ENCODE measurements at places on chromosomes 11 and 22.
A peak's percentile ranks its signal among the peaks of the same experiment; 100 is the strongest.

DNA sequence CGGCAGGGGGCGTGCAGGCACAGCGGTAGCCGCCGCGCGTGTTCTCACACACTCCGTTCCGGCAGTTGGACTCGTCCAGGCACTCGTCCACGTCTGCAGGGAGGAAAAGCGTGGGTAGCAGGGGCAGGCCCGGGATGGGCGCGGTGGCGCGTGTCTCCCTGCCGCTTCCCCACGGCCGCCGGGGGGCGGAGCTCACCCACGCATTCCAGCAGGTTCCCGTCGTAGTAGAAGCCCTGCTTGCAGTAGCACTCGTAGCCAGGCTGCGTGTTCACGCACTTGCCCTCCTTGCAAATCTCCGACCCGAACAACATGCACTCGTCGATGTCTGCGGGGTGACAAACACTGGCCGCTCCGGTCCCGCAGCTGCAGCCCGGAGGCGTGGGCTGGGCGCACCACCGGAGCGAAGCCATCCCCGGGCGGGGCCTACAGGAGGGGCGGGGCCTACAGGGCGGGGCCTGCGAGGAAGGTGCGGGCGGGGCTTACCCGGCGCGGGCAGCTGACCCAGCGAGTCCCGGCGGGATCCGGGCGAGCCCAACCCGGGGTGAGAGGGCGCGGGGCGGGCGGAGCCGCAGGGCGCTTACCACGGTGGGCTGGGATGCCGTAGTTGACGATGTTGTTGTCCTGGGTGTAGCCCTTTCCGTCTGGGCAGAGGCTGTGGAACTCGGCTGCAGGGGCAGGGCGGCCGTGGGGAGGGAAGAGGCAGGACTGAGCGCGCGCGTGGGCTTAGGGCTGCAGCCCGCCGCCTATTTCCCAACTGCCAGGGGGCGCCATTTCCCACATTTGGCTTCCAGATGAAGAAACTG lies 15.6 kb downstream of the SCYL1 start:
- peak; percentile 80 for DNase-seq

- no peak for DNase-seq
These were observed 13.9 kb downstream of the CRTAM start for GRCh38 chr11:122852074-122852795.

DNA sequence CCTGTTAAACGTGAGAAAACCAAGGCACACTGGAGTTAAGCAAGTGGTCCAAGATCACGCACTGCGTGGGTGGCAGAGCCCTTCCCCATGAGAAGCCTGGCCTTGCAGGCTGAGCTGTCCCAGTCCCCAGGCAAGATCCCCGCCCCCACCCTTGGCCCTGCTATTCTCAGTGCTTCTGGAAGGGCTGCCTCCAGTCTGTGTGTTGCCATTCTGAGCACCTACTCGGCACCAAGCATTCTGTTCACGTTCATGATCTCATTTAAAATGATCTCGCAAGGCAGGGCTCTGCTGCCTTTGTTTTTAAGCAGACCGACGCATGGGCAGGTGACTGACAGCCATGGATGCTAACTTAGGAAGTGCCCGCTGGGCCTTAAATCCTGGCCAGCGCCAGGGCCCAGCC lies 62.8 kb downstream of the PHF21B start:
- DNase-seq: no peak

GRCh38 chr22:41260871-41261270 lies 20.1 kb upstream of the CHADL start:
- DNase-seq: no peak

DNA sequence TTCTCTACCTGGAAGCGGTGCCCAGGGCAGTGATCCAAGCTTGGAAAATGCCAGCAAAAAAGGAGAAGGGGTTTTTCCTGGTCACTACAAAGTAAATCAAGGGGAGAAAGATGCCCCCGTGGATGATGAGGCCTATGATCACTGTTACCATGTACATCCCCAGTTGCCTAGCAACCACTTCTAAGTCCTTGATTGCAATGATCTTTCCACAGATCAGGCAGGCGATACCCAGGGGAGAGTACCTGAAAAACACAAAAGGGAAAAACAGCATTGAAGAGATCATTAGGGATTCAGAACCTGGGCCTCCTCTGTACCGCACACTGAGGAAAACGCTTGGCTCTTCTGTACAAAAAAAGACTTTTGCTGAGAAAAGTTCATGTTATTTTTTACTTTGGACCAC lies 127.1 kb downstream of the SLC1A2 start:
- peak; percentile 7 for DNase-seq

GRCh38 chr22:23862103-23862502 lies 4.4 kb downstream of the SLC2A11 start:
- DNase-seq: peak; percentile 56

- DNase-seq: no peak
These were observed 20.5 kb upstream of the ETS1 start for GRCh38 chr11:128607819-128608218.

DNA sequence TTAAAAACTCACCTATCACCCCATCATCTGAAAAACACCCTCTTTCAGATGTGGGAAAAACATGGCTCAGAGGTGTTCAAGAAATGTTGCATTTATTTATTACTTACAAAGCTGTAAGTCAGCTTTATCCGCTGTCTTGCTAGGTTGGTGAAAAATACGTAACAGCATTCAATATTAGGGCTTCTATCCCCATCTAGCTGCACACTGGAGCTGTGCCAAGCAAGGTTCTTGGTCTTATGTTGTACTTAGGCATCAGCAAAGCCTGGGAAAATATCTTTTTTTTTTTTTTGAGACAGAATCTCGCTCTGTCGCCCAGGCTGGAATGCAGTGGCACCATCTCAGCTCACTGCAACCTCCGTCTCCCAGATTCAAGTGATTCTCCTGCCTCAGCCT lies 7.5 kb downstream of the SERPING1 start:
- DNase-seq: no peak

DNA sequence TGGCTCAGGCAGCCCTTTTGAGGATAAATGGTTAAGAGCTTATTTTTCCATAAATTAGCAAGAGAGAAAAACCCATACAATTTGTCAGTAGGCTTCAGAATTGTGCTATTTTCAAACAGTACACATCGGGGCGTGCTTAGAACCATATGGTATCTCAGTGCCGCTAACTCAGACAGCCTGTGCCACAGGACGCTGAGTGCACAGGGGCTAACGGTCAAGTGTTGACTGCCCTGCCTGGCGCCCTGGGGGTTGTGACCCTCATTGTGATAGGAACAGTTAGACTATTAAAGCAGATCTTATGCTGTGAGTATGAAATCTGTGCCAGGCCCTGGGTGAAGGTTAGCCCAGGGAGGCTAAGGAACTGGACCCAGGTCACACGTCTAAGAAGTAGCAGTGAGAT lies 1519.7 kb downstream of the BRD1 start:
- no peak for DNase-seq

DNA sequence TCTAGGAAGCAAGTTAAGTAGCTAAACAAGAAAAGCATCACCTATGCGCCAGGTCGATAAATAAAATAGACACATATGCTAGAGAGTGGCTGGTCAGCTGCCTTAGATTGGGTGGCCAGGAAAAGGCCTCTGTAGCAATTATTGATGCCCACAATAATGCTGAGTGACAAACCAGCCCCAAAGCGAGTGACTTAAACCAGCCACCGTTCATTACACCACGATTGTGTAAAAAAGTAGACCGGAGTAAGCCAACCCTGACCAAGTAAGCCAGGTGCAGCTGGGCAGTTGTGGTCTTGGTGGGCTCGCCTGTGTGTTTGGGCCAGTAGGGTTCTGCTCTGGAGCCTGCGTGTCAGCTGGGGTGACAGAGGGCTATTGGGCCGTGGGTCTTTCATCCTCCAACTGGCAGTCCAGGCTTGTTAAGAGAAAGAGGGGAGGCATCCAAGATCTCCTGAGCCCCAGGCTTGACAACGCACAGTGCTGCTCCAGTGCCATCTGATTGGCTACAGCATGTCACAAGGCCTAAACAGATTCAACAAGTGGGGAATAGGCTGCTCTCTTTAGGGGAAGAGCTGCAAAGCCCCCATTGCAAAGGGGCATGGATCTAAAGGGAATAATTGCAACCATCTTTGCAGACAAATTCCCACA lies 100.4 kb upstream of the PARVA start:
- DNase-seq: no peak

- DNase-seq: no peak
These were observed 36.2 kb downstream of the SERPINH1 start for GRCh38 chr11:75598264-75598663.

GRCh38 chr11:3002871-3003270 lies 10.7 kb upstream of the NAP1L4 start:
- no peak for DNase-seq
